ENCODE measurements at places on chromosomes 6 and 20. TPM values are rescaled to one million over a fixed set of nuclear protein-coding genes. Genes with fewer than 3 reads are reported as not detected.
A peak's percentile ranks its signal among the peaks of the same experiment; 100 is the strongest.

GRCh38 chr6:154908723-154909122, 86.4 kb upstream of the TIAM2 start:
- no peak overlapping the region for H3K4me3 ChIP-seq
- H3K27ac ChIP-seq, result no peak overlapping the region
- no peaks in the 10 kb centered on the region for H3K4me1 ChIP-seq
- H3K36me3 ChIP-seq, result peaks cover 2% of the 10 kb centered on the region
- no peaks in the 10 kb centered on the region for H3K27me3 ChIP-seq
- DNase-seq, result no peak

DNA sequence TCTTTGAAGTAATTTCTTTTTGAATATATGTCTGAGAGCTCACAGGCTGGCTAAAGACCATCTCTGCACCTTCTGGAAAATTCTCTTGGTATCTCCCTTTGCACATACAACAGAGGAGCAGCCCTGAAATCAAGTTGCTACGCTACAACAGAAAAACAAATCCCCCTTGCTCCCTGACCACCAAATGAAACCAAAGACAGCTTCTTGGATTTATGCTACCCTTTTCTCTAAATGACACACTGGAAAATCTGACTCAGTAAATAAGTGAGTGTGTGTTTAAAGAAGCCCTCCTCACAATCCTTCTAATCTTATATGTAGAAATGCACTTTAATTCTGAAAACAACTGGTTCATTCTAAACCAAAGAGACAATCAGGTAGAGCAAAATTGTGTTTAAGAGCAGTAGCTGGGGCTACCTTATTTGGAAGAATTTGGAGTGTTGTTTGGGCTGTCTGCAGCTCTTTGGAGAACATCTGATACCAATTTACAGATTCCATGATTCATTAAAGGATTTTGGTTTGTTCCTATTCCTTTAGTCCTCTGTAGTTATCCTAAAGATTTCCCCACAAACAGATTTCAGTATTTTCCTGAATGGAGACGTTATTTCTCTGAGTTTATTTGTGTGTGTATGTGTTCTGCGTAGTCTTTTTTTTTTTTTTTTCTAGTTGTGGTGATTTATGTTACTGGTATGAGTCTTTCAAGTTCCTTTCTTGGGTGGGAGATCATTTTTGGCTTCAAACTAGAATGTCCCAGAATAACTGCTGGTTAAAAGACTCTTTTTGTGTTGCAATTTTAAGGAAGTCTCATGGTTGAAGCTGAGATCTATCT, 36.4 kb upstream of the UTRN start:
- no peak overlapping the region for H3K27ac ChIP-seq
- no peaks in the 10 kb centered on the region for H3K4me1 ChIP-seq
- no peak for DNase-seq
- no peaks in the 10 kb centered on the region for H3K36me3 ChIP-seq
- H3K27me3 ChIP-seq, result no peaks in the 10 kb centered on the region

GRCh38 chr6:71393981-71394432, 105.4 kb downstream of the OGFRL1 start:
- no peak for DNase-seq
- no peaks in the 10 kb centered on the region for H3K4me1 ChIP-seq
- H3K4me3 ChIP-seq, result no peak overlapping the region

Gene PHF10
- total RNA-seq, result 42.1 TPM

Gene CD40
- 4.6 TPM for total RNA-seq

DNA sequence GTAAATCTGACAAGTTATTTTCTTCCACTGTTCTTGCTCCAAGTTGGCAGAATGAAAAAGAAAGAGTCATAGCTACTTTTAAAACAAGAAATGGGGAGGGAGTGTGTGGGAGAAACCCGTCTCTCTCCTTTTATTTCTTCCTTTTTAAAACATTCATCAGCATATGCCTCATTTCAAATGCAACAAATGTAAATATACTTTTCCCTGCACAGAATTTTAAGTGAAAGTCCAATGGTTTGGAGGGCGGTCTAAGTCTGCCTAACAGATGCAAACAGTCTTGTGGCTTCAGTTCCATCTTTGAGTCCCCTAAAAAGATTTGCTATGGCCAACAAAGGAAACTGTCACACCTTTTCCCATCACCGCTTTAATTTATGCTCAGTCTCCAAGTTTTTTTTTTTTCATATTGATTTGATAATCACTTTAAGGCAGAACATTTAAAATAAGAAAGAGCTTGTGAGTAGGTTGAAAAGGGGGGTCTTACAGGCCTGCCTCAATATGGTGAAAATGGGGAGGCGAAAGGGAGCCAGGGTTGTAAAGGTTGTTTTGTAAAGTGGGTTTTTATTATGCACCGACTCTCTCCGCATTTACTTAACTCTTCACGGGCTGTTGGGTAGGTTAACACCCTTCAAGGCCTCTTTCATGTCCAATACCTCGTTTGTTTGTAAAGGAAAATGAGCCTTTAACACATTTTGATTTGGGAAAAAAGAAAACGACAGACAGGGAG, 4.6 kb downstream of the TFAP2D start:
- no peak overlapping the region for H3K4me3 ChIP-seq

Gene RCAN2
- not detected for total RNA-seq

Gene NR2E1
- not detected for total RNA-seq

- H3K36me3 ChIP-seq, result peaks cover 16% of the 10 kb centered on the region
- H3K27me3 ChIP-seq, result no peaks in the 10 kb centered on the region
- H3K27ac ChIP-seq, result peak overlapping the region; percentile 66
- DNase-seq, result no peak
- H3K4me3 ChIP-seq, result peak overlapping the region; percentile 81
- H3K4me1 ChIP-seq, result peaks cover 30% of the 10 kb centered on the region
Measured at GRCh38 chr20:45813489-45813888, 1.0 kb downstream of the UBE2C start.

DNA sequence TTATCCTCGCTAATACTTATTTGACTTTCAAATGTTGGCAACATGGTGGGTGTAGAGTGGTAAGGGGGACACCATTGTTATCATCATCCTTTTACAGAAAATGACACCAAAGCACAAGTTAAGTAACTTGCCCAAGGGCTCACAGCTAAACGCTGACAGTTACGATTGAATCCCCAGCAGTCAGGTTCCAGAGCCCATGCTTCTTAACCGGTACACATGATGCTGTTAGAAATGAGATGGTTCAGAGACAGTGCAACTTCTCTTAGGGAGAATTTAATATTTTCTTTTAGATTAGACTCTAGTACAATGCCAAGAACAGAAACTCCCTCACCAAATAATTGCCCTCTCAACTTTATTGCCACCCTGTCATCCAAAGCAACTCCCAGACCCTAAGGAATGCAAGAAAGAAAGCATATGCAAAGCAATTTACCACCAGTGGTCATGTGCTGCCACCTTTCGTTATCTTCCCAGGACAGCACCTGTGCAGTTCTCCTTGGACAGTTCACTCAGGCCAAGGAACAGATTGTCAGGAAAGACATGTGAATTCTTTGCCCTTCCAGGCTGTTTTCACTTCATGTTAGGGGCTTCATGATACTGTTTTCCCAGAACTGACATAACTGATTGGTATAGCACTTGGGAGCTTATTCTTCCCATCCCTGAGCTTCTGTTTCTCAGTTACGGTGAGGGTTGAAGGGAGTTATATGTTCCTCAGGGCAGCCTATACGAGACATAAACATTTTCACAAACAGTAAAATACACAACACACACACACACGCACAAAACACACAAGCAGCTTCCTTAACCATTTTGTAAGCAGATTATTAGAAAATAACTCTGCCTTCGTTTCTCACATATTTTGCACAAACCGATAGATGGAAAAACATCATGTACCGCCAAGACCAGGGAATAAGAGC, 5.1 kb downstream of the HLA-DMA start:
- H3K27ac ChIP-seq, result no peak overlapping the region
- no peak overlapping the region for H3K4me3 ChIP-seq
- no peaks in the 10 kb centered on the region for H3K36me3 ChIP-seq
- 0 out of 2 replicates have a peak, but pooled peaks cover 3% of the 10 kb centered on the region for H3K27me3 ChIP-seq
- H3K4me1 ChIP-seq, result peaks cover 3% of the 10 kb centered on the region

- H3K4me3 ChIP-seq, result no peak overlapping the region
- H3K36me3 ChIP-seq, result no peaks in the 10 kb centered on the region
- no peak overlapping the region for H3K27ac ChIP-seq
Measured at GRCh38 chr6:150327117-150327774, 41.6 kb upstream of the IYD start.

- no peak for DNase-seq
- H3K36me3 ChIP-seq, result no peaks in the 10 kb centered on the region
- H3K4me3 ChIP-seq, result no peak overlapping the region
- H3K27ac ChIP-seq, result no peak overlapping the region
Measured at GRCh38 chr6:122069932-122070331, 329.5 kb upstream of the HSF2 start.

Gene TSHZ2
- total RNA-seq, result not detected

Gene BHLHE23
- not detected for total RNA-seq

DNA sequence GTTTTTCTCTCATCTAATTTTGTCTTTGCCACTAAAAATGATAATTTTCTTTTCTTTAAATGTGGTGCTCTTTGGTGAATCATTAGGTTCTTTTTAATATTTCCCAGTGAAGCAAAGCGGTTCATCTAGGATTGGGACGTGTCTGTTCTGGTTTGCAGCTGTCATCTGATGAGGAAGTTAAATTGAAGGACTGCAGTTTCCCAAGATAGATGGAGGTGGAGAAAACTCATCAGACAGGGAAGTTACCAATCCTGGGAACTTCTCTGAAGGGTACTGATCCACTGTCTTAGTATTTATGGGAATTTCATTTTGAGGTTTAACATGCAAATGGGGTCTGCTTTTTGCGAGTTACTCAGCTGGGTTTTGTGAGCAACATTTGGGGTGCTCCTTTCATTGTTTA, 2.4 kb upstream of the AARS2 start:
- H3K27ac ChIP-seq, result no peak overlapping the region
- H3K36me3 ChIP-seq, result peaks cover 10% of the 10 kb centered on the region
- H3K4me1 ChIP-seq, result peaks cover 22% of the 10 kb centered on the region
- peaks cover 40% of the 10 kb centered on the region for H3K27me3 ChIP-seq

Gene HAO1
- total RNA-seq, result not detected

DNA sequence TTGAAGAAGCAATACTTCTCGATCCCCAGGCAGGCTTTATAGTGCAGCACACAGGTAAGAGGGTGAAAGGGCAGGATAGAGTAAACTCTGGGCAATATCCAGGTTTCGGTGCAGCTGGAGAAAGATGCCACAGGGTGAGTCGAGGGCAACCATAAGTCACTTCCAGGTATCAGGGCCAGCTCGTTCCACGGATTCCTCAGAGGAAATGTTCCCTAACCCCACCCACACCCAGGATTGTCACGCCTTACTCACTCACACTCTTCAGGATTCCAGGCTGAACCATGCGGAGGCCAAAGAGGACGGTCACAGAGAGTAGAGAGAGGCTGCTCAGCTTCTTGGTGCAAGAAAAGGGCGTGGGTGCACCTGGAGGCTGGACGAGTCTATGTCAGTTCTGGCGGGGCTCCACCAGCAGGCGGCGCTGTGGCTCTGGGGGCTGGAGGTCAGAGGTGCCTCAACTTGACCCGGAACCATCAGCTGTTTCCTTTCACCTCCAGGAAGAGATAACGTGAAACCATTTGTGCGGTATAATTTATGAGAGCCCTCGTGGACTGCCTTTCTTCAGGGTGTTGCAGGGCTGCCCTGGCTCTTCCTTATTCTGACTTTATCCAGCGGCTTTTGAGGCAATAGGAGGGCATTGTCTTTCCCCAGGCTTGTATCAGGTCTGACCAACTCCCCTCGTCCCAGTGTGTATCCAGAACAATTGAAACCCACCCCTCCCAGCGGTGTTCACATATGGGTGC, 14.5 kb upstream of the WFDC12 start:
- H3K4me3 ChIP-seq, result no peak overlapping the region
- H3K36me3 ChIP-seq, result no peaks in the 10 kb centered on the region
- no peak overlapping the region for H3K27ac ChIP-seq
- peaks cover 8% of the 10 kb centered on the region for H3K4me1 ChIP-seq
- peaks cover 9% of the 10 kb centered on the region for H3K27me3 ChIP-seq
- DNase-seq, result peak; percentile 34

DNA sequence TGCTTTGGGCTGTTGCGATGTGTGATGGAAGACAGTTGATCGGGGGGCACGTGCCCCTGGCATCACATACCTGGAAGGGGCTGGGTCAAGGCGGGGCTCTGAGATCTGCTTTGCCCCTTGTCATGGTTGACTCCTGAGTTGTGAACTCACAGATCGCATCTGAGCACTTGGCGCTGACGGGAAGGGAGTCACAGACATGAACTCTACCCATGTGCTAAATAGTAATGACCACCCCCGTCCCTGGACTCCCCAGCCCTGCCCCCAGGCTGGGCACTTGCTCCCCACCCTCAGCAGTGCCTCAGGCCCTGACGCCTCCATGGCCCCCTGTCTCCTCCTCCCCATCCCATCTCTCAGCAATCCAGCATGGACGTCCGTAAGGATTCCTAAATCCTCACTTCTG, 107.0 kb downstream of the SYNDIG1 start:
- no peaks in the 10 kb centered on the region for H3K27me3 ChIP-seq
- DNase-seq, result no peak
- no peak overlapping the region for H3K4me3 ChIP-seq
- H3K36me3 ChIP-seq, result no peaks in the 10 kb centered on the region
- H3K27ac ChIP-seq, result no peak overlapping the region

DNA sequence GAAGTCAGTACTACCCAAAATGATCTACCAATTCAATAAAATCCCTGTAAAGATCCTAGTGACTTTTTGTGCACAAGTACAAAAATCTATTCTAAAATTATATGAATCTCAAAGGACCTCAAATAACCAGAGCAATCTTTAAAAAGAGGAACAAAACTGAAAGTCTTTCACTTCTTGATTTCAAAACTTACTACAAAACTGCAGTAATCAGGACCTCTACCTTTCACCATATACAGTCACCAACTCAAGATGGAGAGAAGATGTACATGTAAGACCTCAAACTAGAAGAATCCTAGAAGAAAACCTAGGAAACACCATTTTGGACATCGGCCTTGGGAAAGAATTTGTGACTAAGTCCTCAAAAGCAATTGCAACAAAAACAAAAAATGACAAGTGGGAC, 109.5 kb upstream of the CD93 start:
- H3K4me1 ChIP-seq, result no peaks in the 10 kb centered on the region
- H3K27me3 ChIP-seq, result no peaks in the 10 kb centered on the region
- no peaks in the 10 kb centered on the region for H3K36me3 ChIP-seq
- no peak for DNase-seq

Gene PDE7B
- total RNA-seq, result not detected

DNA sequence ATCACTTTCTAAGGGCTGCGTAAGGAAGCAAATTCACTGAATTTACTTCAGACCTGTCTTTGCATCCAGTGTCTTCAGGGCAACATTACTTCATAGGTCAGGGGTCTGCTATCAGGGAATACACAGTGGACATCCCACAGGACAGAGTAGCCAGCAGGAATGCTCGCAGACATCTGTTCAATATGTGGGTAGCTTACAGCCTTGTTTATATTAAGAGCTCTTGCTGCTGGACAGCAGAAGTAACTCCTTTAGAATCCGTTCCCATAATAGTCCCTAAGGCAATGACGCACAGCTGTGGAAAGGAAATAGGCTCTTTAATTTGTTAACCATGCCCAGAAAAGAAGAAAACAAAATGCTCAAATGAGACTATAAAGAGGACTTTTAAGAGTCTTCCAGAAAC, 198.7 kb downstream of the MOXD1 start:
- H3K4me3 ChIP-seq, result no peak overlapping the region
- H3K27me3 ChIP-seq, result no peaks in the 10 kb centered on the region
- H3K27ac ChIP-seq, result no peak overlapping the region

Gene PPP1R3G
- 0.56 TPM for total RNA-seq
